Astrocyte (in vitro differentiated cells and primary cell): ENCODE measurements at places on chromosomes 16 and 17.

GRCh38 chr17:11503308-11504035, 94.8 kb upstream of the DNAH9 start:
- DNase-seq = no peak

GRCh38 chr17:4920351-4921048, 11.6 kb upstream of the GP1BA start:
- DNase-seq = no peak

GRCh38 chr17:1164935-1165556, 14.7 kb downstream of the ABR start:
- DNase-seq = no peak

GRCh38 chr17:32206861-32207260, 58.8 kb upstream of the RHBDL3 start:
- DNase-seq = peak; percentile 49

DNA sequence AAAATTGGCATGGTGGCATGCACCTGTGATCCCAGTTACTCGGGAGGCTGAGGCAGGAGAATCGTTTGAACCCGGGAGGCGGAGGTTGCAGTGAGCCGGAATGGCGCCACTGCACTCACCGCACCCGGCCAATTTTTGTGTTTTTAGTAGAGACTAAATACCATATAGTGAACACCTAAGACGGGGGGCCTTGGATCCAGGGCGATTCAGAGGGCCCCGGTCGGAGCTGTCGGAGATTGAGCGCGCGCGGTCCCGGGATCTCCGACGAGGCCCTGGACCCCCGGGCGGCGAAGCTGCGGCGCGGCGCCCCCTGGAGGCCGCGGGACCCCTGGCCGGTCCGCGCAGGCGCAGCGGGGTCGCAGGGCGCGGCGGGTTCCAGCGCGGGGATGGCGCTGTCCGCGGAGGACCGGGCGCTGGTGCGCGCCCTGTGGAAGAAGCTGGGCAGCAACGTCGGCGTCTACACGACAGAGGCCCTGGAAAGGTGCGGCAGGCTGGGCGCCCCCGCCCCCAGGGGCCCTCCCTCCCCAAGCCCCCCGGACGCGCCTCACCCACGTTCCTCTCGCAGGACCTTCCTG, at the start of gene HBQ1:
Gene HBQ1, plus strand, starts transcription at position 359 of the 575 bp plus-strand sequence. Its CDS starts 28 bp downstream, at position 387.
- no peak for DNase-seq

DNA sequence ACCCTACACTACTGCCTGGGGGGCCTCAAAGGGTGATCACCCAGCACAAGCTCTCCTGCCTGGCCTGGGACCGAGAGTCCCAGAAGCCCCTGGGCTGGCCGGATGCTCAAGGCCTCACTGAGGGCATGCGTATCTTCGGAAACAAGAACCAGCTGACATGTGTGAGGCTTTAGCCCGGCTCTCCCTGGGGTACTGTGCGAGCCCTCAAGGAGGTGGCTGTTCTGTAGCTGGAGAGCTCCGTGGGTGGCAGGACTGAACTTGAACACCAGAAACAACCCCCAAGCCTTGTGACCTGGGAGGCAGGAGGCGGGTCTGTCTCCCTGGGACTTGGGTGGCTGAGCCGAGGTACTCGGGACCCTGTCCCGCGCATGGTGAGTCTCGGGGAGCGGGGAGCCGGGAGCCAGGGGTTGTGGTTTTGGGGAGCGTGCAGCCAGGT, 7.0 kb downstream of the DPEP1 start:
- DNase-seq = no peak

GRCh38 chr16:2828521-2828840, 1.6 kb upstream of the ZG16B start:
- DNase-seq = no peak

GRCh38 chr17:82959990-82960418, 119.4 kb upstream of the METRNL start:
- DNase-seq = no peak

GRCh38 chr16:79801646-79802045, 201.1 kb upstream of the MAF start:
- DNase-seq = peak; percentile 28

GRCh38 chr16:25108054-25108453, 3.5 kb upstream of the LCMT1 start:
- no peak for DNase-seq

GRCh38 chr17:68498479-68499326, 13.5 kb upstream of the PRKAR1A start:
- DNase-seq = no peak

DNA sequence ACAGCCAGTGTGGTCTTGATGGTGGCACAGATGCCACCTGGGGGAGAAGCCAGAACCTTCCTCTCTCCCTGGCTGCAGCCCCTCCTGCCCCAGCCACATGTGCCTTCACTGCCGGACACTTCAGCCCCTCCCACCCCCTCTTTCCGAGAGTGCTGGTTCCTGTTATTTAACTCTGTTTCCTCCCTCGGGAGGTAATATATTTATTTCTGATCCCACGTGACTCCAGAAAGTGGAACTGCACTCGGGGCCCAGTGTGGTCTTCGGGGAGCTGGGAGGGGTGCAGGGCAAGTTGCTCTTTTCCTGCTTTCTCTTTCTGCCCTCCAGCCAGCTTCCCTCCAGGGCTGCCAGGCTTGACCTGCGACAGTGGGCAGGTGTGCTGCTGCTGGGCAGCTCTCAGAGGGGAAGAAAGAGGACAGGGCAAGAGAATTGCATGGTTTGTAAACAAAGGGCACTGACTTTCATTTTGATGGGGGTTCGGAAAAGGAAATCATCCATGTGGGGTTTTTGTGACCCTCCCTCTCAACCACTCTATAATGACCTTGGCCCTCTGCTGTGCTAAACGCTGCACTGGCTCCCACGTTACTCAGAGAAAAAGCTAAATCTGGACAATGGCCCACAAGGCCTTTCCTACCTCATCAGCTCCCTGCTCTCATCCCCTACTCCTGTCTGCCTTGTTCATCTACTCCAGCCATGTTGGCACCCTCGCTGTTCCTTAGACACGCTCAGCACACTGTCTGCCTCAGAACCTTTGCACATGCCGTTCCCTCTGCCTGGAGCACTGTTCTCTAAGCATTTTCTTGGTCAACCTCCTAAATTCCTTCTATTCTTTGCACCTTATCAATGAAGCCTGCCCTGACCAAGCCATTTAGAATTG, 8.2 kb upstream of the CIITA start:
- no peak for DNase-seq

DNA sequence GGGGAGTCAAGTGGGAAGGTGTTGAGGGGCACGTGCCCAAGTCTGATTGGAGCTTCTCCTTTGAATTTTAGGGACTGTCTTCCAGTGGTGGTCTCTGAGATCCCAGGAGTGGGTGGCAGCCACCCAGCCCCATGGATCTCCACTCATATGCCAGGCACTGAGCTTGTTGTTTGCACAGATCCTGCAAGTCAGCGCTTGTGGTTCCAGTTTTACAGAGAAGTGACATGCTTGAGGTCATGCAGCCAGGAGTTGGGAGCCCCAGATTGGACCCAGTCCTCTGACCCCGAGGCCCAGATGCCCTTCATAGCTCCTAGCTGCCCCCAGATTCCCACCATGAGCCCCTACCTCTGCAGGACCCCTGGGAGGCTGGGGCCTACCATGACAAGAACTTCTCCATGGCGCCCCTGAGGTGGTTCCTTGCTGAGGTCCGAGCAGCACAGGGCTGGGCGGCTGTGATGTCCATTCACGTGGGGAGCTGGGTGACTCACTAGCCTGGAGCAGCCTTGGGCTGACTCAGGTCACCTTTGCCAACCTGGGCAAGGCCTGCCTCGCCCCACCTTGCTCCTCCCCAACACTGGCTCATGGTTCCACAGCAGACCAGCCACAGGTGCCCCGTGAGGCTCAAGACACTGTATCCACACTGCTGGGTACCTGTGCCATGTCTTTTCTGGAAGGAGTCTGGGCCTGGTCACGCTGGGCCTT, 47.4 kb downstream of the RAI1 start:
- DNase-seq = no peak

DNA sequence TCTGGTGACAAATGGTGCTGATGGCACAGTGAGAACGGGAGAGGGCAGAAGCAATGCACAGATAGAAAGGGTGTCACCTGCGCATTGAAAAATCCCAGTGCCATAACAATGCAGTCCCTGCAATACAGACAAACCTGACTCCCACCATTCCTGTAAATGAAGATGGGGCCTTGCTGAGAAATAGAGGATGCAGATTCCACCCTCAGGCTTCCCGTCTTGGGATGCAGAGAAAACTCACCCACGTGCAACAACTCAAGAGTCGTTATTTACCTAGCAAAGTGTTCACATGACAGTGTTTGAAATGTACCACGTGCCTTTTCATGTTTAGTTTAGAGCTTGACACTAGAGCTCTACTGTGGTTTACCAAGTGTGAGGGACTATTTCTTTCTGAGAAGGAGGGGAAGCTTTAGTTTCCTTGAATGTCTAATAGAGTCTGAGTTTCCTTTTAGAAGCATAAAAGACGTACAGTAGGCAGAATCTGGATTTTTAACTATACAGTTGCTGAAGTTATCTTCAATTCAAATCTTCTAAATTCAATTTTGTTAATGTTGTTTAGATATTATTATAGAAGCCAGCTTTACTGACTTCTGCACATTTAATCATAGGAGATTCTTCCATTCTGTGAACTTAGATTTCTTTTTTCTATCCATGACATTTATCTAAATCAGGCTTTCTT, 35.6 kb downstream of the WWOX start:
- DNase-seq = no peak
